ENCODE measurements at places on chromosomes 2 and 18.

- DNase-seq: no peak
Measured at GRCh38 chr18:62069556-62069955, 117.3 kb downstream of the PIGN start.

DNA sequence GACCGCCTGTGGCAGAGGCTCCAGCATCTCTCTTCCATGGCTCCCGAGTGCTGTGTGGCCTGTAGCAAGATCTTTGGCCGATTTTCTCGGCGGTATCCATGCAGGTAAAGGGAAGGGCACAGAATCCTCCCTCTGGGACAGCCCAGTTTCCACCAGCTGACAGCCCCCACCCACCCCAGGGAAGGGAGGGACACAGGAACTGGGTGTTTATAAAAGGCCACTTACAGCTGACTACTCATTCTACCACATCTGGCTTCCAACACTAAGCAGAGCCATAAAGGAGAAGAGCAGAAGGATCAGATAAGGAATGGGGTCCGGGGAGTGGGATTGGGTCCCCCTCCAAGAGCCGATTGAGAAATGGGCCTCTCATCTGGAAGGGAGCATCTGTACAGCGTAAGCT is 20.2 kb downstream of the RUFY4 start:
- DNase-seq: no peak

GRCh38 chr2:236395067-236395466 is 130.9 kb upstream of the ASB18 start:
- DNase-seq: no peak

- no peak for DNase-seq
Measured at GRCh38 chr18:57353940-57354461, 1.6 kb downstream of the ST8SIA3 start.

DNA sequence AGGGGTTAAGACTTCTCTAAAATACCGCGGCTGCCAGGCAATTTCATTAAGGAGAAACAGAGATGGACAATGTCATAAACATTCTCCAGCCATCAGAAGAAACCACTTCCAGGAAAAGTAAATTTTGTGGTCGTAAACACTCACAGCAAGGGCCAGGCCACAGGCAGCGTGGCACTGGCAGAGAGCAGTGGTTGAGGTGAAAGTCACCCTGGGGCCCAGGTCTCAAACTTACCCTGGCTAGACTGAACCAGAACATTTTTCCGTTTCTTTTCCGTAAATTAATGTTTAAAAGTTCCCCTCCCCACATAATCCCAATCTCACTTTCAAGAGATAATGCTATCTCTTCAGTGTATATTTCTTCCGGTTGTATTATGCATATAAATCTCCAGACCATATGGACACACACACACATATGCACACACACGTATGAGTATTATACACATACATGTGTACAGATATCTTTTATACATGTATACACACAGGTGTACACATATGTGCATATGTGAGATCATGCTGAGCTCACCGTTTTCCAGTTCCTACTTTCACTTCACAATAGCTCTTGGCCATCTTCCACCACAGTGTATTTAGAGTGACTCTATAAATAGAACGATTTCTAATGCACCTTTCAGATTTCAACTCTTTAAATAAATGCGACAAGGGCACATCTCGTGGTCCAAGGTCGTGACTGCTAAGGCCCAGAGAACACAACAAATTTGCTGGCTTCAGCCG is 90.1 kb downstream of the MALT1 start:
- no peak for DNase-seq

GRCh38 chr2:119760237-119760955 is 674 bp downstream of the PTPN4 start:
- no peak for DNase-seq

DNA sequence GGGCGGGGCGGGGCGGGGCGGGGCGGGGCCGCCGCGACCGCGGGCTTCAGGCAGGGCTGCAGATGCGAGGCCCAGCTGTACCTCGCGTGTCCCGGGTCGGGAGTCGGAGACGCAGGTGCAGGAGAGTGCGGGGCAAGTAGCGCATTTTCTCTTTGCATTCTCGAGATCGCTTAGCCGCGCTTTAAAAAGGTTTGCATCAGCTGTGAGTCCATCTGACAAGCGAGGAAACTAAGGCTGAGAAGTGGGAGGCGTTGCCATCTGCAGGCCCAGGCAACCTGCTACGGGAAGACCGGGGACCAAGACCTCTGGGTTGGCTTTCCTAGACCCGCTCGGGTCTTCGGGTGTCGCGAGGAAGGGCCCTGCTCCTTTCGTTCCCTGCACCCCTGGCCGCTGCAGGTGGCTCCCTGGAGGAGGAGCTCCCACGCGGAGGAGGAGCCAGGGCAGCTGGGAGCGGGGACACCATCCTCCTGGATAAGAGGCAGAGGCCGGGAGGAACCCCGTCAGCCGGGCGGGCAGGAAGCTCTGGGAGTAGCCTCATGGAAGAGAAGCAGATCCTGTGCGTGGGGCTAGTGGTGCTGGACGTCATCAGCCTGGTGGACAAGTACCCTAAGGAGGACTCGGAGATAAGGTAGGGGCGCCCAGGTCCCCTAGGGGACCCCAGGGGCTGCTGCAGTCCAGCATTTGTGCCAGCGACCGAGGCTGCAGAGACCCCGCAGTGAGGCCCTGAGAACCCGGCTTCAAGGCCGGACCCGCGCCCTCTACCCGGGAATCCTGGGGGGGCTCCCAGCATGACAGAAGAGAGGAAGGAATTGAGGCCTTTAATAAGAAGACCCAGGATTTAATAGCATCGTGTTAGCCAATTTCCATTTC is at the start of gene KHK:
KHK (plus strand) TSS at position 49 of the 870 bp plus-strand sequence; CDS start at position 537, 488 bp downstream.
- DNase-seq: peak; percentile 41

GRCh38 chr2:64220265-64220664 is 76.0 kb upstream of the PELI1 start:
- DNase-seq: no peak

- DNase-seq: no peak
Measured at GRCh38 chr2:127051116-127052056, 55.6 kb downstream of the BIN1 start.

DNA sequence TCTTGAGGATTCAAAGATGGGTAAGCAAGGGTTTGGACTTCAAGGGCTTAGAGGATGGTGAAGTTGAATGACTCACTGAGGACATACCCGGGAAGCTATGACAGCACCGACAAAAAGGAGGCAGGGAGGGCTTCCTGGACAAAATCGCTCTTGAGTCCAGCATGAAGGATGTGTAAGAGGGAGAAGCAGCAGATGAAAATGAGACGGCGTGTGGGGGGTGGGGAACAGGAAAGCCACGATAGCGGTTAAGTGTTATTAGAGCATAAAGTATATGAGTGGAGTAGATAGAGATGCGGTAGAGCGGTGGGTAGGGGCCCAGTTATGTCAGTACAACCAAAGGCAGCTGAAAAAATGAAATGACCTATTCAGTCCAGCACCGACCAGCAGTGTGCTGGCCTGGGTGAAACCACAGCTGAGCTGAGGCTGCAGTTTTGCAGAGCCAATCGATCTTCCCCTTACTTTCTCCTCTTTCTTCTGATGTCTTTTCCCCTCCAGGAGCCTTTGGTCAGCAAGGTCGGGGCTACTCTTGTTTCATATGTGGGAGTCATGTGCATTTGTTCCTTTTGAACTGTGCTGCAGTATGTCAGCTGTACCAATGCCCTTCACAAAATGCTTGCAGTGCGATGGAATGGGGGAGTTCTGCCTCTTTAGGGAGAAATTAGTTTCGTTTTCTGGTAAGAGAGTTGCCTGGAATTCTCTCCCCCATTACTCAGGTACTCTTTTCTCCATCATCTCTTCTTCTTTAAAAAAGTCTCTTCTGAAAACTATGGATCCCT is 2.0 kb upstream of the THUMPD2 start:
- DNase-seq: no peak

DNA sequence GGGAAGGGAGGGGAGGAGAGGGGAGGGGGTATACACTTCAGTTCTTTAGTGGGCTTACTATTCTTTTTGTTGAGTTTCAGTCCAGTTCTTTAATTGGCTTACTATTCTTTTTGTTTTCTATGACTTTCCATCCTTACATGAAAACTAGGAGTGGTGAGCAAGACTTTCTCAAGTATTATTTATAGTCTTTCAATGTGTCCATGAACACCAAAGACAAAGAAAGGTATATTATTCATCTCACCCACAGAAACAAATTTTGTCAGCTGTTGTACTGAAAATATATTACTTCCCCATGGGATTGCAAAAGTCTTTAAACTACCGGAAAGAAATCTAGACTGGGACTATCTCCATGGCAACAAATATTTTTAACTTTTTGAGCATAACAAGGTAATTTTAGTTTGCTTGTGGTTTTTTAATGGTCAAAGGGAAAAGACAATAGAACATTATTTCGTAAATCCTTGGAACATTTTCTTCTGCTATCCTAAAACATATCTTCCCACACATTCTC is 17.6 kb downstream of the ADAM17 start:
- no peak for DNase-seq

Measured in Calu3 (cell line).